ENCODE measurements at places on chromosomes 2 and 18.

DNA sequence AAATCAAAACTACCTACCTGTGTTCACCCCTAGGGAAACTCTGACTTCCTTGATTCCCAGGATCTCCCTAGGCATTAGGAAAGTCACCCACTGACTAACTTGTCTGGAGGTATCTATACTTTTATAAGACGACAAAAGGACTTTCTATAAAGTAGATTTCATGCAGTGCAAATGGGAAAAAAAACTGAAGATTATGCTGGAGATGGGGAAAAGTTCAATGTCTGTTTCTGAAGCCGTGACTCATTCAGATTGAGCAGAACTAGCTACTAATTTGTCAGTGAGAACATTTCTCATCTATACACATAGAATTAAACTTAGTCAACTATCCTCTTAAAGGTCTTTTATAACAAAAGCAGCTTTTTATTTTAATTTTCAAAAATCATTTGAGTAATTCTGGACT is 6.0 kb downstream of the SEPTIN10 start:
- DNase-seq: no peak

GRCh38 chr18:39774957-39775598 is 2180.0 kb upstream of the PIK3C3 start:
- DNase-seq: no peak

- DNase-seq: no peak
Measured at GRCh38 chr2:19598971-19599370, 240.5 kb upstream of the OSR1 start.

GRCh38 chr18:50590593-50590992 is 30.7 kb downstream of the MAPK4 start:
- DNase-seq: no peak

GRCh38 chr2:157259386-157259785 is 1.9 kb downstream of the GALNT5 start:
- DNase-seq: no peak

- no peak for DNase-seq
Measured at GRCh38 chr18:77648411-77648810, 398.8 kb downstream of the GALR1 start.

DNA sequence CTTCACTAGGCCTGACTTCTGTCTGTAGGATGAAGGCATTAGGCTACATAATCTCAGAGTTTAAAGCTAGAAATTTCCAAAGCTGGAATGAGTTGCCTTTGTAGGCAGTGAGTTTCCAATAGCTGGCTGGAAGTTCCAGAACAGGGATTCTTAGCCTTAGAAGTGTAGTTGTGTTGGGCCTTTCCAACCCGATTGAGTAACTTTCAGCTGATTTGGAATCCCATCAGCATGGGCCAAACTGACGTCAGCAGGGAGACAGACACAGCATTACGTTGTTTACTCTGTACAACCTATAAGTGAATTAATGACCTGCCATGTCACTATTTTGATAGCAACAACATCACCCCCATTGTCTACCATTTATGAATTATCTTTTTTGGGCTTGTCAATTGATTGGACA is 56.9 kb downstream of the SETBP1 start:
- no peak for DNase-seq

- no peak for DNase-seq
Measured at GRCh38 chr18:13265911-13266217, 47.3 kb downstream of the LDLRAD4 start.

GRCh38 chr2:155525199-155525598 is 807.3 kb downstream of the NR4A2 start:
- no peak for DNase-seq

DNA sequence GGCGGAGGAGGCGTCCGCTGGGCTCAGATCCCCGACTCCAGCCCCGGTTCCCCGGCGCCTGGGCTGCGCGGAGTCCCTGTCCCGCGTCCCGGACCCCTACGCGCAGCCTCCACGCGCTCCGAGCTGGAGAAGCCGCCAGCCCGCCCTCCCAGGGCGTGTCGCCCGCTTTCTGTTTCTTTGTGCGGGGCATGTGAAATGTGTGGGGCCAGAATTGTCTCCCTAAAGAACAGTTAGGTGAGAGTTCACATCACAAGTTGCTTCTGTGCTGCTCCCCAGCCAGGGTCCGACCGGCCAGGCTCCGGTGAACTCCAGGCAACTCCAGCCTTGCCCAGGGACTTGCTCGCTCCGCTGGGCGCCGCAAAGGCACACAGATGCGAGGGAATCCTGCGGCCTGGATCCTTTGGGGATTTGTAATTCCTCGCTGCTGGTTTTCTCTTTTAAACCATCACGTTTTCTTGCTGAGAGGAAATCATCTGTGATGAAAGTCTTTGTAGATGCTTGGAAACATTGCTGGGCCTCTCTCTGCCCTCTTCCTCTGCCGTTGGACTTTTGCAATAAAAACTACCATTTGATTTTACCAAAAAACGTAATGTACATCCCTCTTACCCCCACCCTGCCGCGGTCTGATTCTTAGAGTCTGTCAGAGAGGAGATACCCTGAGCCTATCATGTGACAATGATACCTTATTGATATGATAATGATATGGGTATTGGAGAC is 631 bp downstream of the GYPC start:
- peak; percentile 20 for DNase-seq

- no peak for DNase-seq
Measured at GRCh38 chr2:116687371-116687770, 1127.1 kb upstream of the DDX18 start.

DNA sequence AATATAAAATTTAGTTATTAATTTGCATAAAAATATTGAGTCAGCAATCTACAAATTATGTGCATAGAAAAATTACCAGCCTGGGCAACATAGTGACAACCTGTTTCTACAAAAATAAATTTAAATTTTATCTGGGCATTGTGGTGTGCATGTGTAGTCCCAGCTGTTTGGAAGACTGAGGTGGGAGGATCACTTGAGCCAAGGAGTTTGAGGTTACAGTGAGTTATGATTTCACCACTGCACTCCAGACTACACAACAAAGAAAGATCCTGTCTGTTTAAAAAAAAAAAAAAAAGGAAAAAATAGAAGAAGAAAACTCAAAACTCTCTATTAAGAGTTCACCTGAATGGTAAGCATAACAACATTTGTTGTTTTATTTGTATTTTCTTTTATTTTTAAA is 1048.4 kb upstream of the CDH2 start:
- no peak for DNase-seq

- no peak for DNase-seq
Measured at GRCh38 chr18:75304678-75305557, 94.3 kb downstream of the TSHZ1 start.

DNA sequence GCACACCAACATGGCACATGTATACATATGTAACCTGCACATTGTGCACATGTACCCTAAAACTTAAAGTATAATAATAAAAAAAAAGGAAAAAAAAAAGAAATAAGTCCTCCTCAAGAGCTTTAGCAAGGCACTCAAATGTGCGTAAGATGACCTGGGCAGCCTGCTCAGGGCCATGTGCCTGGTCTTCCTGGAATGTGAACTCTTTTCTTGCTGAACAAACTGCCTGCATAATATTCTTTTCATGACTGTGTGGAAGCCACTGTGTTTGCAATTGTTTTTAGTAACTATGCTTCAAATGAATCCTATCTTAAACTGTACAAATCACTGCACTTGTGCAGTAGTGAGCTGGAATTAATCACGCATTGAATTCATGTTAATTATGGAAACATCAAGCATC is 168.1 kb upstream of the TPO start:
- DNase-seq: no peak

GRCh38 chr2:146068051-146068450 is 1548.1 kb upstream of the ZEB2 start:
- no peak for DNase-seq

GRCh38 chr2:171185165-171185818 is 24.6 kb upstream of the TLK1 start:
- no peak for DNase-seq

- DNase-seq: no peak
Measured at GRCh38 chr2:225649274-225649673, 249.8 kb downstream of the NYAP2 start.

GRCh38 chr18:21963336-21963735 is 206.1 kb upstream of the GATA6 start:
- DNase-seq: no peak

- no peak for DNase-seq
Measured at GRCh38 chr2:99480390-99480789, 9.4 kb downstream of the REV1 start.

- no peak for DNase-seq
Measured at GRCh38 chr18:59311631-59312030, 6.8 kb downstream of the CPLX4 start.

DNA sequence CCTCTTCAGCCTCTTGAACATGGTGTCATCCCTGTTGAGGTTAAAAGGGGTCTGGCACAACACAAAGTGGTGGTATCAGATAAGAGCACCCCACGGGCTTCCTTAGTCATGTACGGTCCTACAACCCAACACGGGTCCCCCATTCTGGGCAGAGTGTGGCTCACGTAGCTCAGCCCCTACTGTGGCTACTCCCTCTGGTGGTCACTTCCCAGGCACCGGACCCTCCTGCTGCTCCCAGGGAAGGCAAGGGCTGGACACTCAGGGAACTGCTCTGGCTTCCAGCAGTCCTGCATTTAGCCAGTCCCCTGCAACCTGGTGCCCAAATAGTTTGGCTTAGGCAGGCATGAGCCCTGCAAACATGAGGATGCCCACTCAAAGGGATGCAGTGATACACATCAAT is 58.6 kb downstream of the GALNT14 start:
- DNase-seq: no peak

DNA sequence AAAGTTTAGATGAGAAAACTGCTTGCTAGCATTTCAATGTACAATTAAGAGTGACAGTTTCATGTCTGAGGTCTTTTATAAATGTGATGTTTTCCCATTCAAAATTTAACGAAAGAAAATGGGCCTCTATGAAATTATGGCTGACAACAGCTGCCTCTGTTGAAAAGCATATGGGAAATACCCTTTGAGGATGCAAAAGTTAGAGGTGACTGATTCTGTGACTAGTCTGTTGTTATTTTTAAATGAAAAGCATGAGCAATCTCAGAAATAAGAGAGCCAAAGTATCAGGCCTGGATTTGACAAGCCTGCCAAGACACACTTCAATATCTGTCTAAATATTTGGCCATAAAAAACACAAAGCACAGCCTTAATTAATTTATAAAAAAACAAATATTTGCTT is 580.8 kb downstream of the ERBB4 start:
- DNase-seq: no peak

- DNase-seq: no peak
Measured at GRCh38 chr2:162729469-162729868, 109.1 kb downstream of the KCNH7 start.

DNA sequence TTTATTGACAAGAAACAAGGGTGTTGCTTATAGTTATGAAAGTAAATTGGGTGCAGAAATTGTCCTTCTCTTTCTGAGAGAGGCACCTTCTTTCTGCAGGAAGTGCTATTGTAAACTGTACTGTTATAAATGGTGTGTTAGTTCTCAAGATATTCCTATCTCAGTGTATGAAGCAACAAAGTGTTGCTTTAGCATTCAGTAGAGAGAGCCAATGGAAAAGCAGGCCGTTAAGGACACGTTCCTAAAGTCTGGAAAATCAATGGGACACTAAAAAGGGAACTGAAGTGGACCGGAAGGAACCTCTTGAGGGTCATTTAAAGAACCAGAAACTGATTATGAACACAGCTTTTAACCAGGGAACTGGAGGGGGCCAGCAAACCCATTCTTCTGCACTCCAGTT is 510.0 kb upstream of the ZEB2 start:
- no peak for DNase-seq

- no peak for DNase-seq
Measured at GRCh38 chr18:62664414-62664813, 50.9 kb upstream of the PHLPP1 start.

DNA sequence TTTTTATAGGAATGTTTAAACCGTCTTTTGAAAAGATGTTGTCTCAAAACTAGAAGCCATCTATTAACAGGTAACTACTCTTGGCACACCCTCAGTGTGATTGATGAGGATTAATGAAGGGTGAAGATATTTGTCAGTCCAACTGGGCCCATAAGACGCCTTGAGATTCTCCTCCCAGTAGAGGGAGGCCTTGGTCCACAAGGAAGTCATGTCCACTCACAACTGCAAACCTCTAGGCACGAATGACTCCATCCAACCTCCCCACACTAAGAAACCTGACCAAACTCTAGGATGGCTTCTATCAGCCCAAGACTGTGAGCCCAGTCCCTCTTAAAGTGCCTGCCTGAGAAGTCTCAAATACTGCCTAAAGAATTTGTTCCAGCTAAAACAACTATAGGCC is 19.2 kb upstream of the GRP start:
- DNase-seq: no peak

DNA sequence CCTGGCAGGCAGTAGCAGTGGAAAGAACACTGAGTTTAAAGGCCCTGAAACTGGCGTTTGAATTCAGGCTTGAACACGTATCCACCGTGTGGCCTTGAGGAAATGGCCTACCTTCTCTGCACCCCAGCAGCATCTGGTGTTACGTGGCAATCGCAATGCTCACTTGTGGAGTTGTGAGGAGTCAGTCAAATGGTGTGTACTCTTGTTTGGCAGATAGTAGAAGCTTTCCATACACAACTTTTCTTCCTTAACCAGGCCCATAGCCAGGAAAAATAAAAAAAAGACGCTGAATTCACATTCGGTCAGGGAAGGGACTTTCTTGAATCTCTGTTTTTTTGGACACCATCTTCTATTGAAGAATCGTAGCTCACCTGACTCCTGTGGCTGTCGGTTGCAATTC is 1101.5 kb upstream of the KLHL29 start:
- no peak for DNase-seq

DNA sequence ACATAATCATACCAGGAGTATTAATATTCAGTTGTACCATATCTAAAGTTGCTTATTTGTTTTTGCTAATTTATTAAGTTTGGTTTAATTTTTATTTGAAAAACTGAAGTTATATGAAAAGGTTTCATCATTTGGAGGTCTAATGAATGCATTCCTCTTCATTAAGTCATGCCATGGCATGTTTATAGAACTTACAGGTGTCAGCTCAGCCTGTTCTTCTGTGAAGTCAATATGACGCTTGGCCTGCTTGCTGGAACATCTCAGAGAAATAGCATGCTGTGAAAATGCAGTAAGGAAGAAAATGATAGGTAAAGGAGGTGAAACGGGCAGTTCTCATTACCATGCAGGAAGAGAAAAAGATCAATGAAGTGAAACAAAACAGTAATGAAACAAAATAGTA is 58.2 kb downstream of the RAPH1 start:
- no peak for DNase-seq

GRCh38 chr2:129877795-129878775 is 101.4 kb upstream of the RAB6C start:
- no peak for DNase-seq

DNA sequence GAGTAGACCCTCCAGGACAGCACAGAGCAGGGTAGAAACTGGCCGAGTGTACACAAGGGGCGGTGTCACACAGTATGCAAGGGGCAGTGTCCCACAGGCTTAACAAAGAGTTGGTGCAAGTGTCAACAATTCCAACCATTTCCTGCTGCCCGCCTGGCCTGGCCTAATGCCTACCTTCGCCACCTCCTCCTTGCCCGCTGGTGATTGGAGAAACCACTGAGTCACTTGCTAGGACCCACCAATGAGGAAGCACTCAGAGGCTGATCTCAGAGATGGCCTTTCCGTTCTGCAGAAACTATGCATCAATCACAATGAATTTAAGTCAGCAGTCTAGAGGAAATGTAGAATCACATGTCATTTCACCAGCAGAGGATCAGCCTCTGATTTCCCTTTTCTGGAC is 263.3 kb upstream of the PKDCC start:
- no peak for DNase-seq

GRCh38 chr2:197437380-197437779 is 2.6 kb upstream of the SF3B1 start:
- no peak for DNase-seq
